ENCODE measurements at places on chromosomes 5 and 9.

DNA sequence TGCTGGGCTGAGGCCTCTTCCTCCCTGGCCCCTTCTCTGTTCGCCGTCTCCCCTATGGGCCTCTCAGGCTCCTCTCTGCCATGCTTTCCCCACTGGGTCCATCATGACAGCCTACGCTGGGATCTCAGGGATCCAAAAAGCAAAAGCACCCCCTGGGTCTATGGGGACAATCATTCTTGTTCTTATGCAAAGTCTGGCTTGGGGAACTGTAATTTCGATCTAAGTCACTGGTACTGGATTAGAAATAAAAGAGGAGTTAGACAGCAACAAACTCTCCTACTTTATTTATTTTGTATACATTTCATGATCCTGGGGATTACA, 86.6 kb downstream of the SLC38A9 start:
- no peak for DNase-seq

- DNase-seq, result peak; percentile 61
Observed at GRCh38 chr9:110255463-110256379, 586 bp downstream of the TXN start.

DNA sequence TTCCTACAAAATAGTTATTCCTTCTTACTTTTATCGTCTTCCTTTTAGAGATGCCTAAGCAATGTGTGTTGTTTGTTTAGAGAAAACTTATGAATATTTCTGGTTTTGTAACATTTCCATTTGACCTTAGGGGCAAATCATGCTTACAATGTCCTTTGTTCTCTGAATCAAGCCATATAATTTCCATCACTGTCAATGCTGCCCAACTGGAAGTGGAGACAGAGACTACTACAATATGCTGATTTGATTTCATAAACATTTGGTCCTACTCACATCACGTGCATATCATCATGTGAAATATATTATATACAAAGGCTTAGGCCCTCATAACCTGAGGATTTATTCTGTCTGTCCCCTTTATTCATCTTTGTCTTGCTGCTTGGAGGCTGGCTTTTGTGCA, 183.2 kb upstream of the CD180 start:
- DNase-seq, result no peak

DNA sequence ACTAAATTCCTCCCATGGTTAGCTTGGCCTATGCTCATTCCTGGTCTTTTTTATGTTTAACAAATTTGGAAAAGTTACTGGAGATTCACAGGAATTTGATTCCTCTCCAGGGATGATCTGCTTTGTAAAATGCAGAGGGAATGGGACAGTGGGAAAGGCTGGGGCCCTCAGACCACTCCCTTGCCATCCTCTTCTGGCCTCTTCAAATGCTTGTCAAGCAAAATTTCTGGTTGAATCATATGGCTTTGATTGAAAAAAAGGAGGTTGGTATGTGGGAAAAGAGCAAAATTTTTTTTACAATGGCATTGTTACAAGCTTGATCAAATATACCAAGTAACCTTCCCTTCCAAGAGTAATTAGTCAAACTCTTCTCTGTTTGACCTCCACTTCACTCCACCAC, 225.1 kb downstream of the PIK3R1 start:
- DNase-seq, result no peak

DNA sequence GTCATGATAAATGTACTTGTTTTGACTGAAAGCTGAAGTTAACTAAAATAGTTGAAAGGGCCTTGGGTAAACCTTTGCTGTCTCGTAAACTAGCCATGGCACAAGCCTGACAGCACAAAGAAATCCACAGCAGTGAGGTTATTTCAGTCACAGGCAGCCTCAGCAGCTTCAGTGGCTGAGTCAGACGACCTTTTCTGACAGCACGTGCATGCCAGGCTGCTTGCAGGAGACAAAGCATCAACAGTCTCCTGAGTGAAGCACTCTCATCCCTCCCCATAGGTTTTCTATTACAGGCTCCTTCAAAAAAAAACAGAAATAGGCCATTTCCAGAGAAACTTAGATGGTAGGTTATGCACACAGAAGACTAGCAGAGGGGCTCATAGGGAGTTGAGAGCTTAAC, 34.6 kb downstream of the OXCT1 start:
- DNase-seq, result peak; percentile 81

GRCh38 chr9:38421498-38422211, 2.6 kb downstream of the IGFBPL1 start:
- DNase-seq, result no peak

DNA sequence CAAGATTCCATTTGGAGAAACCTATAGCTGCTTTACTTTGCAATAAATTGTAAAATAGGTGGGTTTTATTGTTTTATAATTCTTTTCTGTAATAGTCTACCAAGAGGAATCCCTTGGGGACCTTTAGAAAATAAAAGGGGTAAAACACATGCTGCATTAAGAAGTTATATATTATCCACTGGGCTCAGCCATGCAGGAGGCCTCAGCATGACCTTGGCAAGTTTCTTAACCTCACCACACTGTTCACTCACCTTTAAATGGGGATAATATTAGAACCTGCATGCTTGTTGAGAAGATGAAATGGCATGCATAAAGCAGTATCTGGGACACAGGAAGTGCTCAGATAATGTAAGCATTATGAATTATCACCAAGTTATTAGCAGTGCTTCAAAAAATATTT, 120.2 kb downstream of the SEMA5A start:
- no peak for DNase-seq
